CD4-positive, alpha-beta T cell (primary cell): ENCODE measurements at places on chromosomes 16 and 17.

DNA sequence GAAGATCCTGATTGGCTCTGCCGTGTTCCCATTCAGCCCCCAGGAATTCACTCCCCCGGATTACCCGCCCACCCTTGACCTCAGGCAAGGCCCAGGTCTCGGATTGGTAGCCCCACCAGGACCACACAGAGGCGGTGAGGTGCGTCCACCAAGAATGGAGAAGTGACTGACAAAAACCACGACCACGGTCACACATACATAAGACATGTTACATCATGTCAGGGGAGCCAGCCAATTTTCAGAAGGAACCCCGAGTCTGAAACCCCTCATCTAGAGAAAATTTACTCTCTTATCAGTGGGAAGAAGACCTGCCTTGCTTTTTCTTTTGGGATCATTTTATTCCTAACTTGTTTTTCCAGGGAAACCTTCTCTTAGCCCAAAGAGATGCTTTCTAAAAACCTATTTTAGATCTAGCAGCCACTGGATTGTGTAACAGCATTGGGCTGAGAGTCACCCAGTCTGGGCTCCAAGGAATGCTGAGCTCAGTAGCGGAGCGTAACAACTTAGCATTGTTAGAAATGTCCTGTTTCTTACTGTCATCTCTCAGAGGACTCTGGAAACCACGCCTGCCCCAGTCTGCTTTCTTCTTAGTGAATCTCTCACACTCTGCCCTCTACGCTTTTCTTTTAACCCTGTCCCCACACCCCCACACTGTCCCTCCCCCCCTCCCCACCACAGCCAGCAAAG, 164.1 kb downstream of the CMIP start:
- DNase-seq, result no peak

- no peak for DNase-seq
These were observed 6.6 kb downstream of the UBALD1 start for GRCh38 chr16:4607841-4608703.

GRCh38 chr16:56689171-56689570, 6.9 kb downstream of the MT1X start:
- DNase-seq, result no peak

DNA sequence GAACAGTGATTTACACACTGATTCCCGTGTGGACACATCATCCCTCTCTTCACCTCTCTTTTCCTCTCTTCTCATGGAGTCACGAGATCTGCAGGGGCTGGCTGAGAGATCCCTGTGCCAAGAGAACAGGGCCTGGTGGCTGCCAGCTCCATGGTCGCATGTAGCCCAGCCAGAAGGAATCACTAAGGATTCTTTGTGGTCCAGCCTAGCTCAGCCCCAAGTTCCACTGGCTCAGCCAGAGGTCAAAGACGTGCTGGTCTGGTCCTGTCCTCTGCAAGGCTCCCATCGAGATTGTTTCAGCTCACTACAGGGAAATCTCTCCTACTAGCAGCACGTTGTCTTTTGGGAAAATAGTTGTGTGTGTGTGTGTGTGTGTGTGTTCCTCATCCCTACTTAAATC, 66.4 kb downstream of the NDEL1 start:
- no peak for DNase-seq

DNA sequence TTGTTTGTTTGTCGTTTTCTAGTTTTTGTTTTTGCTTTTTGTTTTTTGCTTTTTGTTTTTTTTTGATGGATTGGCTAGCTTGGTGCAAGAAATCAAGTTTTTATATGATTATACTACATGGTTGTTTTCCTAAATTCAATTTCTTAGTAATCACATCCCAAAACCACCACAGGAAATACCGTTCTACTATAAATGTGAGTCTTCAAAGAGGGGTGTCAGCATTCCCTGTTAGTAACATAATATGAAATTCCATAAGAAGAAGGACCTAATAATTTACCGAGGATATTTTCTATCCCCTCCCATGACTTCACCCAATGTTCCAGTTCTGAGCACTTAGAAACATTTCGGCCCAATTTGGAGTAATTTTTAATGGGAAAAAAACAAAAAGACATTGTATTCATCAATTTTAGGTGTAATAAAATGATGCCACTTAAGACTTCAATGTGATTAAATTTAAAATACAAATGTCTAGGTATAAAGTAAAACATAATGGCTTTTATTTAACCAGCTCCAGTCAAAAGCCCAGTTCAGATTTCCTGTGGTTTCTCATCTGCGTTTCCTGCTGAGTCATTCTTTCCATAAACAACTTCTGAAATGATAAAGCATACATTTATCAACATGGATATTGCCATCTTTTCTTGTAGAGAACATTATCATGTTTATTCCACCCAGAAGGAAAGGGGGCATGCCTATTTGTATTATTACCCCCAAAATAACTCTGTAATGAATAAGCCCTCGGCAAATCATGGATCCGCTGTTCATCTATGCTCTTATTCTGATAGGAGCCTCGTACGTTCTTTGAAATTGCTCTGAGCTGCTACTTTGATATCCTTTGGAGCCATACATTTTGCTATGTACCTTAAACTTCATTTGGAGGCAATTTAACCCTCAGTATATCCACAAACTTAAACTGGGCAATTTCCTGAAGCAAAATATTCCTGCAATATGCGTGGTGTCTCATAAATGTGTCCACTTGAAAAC, 28.1 kb downstream of the HSBP1 start:
- DNase-seq, result no peak
